ENCODE measurements at places on chromosomes 7 and 10.

DNA sequence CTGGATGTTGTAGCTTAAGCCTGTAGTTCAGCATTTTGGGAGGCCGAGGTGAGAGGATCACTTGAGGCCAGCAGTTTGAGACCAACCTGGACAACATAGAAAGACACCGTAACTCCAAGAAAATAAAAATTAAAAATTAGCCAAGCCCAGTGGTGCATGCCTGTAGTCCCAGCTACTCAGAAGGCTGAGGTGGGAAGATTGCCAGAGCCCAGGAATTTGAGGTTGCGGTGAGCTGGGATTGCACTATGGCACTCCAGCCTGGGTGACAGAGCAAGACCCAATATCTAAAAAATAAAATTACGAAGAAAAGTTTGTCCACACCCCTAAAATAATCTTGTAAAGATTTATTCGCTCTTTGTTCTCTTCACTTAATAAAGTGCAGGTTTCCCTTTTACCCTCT is 951.0 kb downstream of the TYW1 start:
- DNase-seq = no peak

- no peak for DNase-seq
Observed at GRCh38 chr10:85612378-85612775, 754.2 kb downstream of the GRID1 start.

GRCh38 chr10:8511026-8511425 is 456.5 kb downstream of the GATA3 start:
- DNase-seq = no peak

DNA sequence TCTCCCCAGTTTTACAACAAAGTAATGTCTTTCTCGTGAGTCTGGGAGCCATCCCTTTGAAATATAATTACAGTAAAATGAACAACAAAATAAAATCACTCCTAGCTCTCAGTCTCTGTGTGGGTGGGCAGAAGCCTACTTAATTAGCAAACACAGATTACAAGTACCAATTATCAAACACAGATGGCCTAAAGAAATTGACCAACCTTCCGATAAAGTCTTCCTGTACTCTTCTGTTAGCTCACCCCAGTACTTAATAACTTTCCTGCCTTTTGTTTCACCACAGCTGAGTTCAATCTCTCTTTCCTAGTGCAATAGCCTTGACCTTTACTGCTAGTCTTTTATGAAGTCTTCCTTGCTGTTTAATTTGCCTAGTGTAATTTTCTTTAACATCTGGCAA is 719.2 kb upstream of the MBL2 start:
- DNase-seq = no peak

DNA sequence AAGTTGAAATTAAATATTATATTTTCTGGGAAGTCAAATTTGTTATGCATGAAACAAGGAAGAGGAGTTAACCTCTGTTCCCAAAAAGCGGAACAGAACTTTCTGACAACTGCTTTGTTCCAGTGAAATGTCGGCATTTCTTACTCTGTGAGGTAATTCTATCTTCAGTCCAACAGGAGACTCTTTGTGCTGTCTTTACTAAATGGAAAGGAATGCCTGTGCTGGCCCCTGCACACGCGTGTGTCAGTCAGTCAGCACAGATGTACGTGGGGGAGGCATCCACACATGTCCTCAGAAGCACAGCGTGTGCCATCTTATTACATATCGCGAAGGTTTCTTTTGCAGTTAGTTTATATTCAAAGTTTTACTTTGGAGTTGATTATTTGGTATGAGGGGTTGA is 37.5 kb downstream of the NET1 start:
- DNase-seq = no peak

GRCh38 chr10:109156396-109156795 is 766.9 kb downstream of the XPNPEP1 start:
- no peak for DNase-seq

- DNase-seq = no peak
Observed at GRCh38 chr10:86287110-86287793, 79.3 kb downstream of the GRID1 start.

GRCh38 chr10:118171861-118172260 is 125.1 kb upstream of the RAB11FIP2 start:
- no peak for DNase-seq

GRCh38 chr10:86086418-86086817 is 280.2 kb downstream of the GRID1 start:
- DNase-seq = no peak

DNA sequence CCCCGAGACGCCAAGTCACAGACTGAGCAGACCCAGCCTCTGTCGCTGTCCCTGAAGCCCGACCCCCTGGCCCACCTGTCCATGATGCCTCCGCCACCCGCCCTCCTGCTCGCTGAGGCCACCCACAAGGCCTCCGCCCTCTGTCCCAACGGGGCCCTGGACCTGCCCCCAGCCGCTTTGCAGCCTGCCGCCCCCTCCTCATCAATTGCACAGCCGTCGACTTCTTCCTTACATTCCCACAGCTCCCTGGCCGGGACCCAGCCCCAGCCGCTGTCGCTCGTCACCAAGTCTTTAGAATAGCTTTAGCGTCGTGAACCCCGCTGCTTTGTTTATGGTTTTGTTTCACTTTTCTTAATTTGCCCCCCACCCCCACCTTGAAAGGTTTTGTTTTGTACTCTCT is 215.6 kb downstream of the TCF7L2 start:
- DNase-seq = no peak

DNA sequence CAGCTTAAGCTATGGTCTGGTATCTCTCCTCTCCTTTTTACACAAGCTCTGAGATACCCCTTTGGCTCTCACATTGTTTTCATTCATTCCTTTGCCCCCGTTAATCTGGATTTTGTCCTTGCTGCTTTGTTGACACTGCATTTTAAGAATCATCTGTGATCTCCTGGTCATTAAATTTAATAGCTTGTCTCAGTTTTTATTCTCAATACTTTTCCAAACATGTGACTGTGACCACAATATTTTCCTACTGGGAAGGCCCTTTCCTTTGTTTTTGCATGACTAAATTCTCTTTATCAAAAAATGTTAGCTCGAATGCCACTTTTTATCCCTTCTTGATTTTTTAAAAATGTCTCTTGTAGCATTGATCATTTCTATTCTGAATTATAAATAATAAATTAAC is 171.2 kb downstream of the SUGCT start:
- no peak for DNase-seq

GRCh38 chr10:3783682-3784432 is 1.2 kb downstream of the KLF6 start:
- no peak for DNase-seq

GRCh38 chr10:1669433-1669832 is 67.9 kb downstream of the ADARB2 start:
- no peak for DNase-seq

DNA sequence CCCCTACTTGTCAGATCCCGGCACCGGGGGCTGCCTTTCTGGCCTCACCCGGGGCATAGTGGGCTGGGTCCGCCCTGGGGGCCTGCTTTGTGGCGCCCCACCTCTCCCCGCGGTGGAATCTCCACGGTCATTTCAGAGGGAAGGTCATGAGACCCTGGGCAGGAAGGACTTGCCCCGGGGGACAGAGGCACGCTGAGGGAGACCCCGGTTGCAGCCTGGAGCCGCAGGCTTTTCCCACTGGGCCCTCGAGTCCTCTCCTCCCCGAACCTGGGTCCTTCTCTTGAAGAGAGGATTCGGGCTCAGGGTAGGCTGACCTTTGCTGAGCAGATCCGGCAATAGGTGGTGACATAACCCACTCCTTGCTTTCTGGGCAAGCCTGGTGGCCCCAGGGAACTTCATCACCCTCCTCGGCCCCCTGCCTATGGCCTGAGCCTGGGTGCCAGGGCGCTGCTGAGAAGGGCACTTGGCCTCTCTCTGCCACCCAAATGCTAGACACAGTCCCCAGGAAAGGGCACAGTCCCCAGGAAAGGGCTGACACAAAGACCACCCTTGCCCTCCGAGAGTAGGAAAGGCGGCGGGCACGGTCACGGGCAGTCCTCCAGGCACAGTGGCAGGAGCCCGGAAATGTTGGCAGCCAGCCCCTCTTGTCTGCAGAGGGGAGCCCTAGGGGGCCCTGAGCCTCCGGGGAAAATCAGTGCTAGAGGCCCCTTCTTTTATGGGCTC is 36.2 kb downstream of the FKBP6 start:
- no peak for DNase-seq
